NCI-H2081 (cell line): ENCODE measurements at places on chromosomes 12 and 14.

GRCh38 chr12:39764944-39765560 is 145.4 kb upstream of the ABCD2 start:
- peak; percentile 41 for DNase-seq

DNA sequence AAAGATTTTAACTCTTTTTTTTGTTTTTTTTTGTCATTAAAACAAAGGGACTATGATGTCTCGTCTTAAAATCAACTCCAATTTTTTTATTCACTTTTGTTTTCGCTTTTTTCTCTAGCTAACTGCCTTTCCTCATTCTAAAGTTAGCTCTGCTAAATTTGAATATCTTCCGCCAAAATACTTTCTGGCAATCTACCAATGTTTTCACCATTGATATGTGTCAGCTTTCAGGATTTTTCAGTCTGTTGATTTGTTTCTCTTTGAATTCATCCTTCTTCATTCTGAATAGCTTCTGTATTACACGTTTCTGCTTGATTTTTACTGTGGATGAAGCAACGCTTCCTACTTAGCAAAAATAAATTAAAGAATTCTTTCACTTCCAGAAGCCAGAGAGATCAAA is 38.7 kb upstream of the NOVA1 start:
- no peak for DNase-seq

GRCh38 chr12:123621101-123621500 is 12.4 kb downstream of the EIF2B1 start:
- no peak for DNase-seq

DNA sequence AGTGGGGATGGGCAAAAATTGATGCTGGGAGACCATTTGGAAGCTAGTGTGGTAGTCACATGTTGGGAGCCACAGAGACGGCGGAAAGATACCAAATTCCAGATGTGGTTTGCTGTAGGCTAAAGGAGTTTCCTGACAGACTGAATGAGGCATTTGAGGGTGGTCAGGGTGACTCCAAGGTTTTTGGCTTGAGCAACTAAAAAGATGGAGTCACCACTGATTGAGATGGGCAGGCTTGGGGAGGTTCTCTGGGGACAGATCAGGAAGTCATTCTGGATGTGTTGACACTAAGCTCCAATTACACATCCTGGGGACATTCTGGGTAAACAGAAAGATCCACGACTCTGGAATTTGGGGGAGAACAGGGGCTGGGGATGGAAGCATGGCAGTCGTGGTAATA is 15.5 kb upstream of the SERPINA9 start:
- no peak for DNase-seq

DNA sequence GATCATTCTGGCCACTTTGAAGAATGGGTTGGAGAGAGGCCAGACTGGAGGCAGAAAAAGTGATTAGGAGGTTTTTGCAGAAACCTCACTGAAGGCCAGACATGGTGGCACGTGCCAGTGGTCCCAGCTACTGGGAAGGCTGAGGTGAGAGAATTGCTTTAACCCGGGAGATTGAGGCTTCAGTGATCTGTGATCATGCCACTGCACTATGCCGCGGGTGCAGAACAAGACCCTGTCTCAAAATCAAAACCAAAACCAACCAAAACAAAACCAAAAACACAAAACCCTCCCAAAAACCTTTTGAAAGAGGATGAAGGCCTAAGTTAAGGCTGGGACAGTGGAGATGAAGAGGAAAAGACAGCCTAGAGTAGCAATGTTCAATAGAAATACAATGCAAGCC is 15.2 kb upstream of the CFAP54 start:
- DNase-seq: no peak

GRCh38 chr12:104958001-104958804 is at the start of gene SLC41A2:
TSS of gene SLC41A2 (minus strand) at chr12:104958290. CDS start at chr12:104928527, 29,763 bp downstream.
- DNase-seq: peak; percentile 80

DNA sequence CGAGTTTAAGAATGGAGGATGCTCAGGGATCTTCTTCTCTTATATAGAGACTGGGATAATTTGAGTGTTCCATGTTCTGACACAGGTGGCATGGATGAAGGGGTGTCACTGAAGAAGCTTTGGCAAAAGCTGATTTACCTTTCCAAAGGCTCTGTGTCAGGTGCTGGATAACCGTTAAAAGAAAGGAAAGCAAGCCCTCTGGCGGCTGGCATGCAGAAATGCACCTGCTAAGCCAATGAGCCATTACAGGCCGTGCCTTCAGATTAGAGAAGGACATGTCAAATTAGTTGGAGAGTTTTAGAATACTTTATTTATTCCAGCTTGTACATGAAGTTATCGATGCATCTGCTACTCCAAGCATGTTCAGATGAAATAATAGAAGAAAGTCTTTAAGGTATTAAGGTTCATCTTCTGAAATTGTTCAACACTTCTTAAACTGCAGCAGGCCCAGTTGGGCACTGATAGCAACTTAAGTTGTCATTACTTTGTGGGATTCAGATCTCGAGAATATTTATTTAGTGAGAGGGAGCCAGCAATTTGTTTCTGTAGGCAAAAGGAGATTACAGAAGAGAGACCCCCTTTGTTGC is 678.2 kb downstream of the NRXN3 start:
- peak; percentile 59 for DNase-seq

- peak; percentile 55 for DNase-seq
These were observed 588.2 kb downstream of the NRXN3 start for GRCh38 chr14:78758333-78758732.

- DNase-seq: no peak
These were observed 27.8 kb downstream of the CLIP1 start for GRCh38 chr12:122394626-122395194.

DNA sequence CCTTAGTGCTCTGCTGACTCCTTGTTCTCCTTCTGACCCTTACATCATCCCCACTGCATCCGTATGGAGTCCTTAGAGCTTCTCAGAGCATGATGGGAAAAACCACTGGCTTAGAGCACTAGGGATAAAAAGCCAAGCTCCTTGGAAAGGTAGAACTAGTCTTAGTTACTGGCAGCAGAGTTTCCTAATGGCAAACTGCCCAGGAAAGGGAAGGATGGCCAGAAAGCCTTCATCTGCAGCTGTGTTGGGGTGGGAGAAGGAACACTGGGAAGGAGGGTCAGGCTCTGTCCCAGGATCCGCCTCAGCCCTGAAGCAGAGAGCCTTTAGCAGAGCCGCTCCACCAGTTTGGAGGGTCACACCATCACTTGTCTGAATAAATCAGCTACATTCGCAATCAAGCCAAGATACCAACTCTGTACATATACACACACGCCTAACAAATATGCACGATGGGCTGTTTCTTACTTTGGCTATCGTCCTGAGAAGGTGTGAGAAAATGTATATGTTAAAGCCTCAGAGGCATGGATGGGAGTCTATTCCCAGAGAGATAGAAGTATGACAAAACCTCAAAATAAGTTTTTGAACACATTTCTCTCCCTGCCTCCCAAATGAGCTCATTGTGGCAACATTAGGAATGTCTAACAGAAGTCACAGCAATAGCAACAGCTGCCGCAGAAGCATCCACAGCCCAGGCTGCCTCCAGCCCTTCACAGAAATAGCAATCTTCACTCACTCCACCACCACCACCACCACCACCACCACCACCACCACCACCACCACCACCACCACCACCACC is 18.6 kb upstream of the GALNT8 start:
- no peak for DNase-seq

DNA sequence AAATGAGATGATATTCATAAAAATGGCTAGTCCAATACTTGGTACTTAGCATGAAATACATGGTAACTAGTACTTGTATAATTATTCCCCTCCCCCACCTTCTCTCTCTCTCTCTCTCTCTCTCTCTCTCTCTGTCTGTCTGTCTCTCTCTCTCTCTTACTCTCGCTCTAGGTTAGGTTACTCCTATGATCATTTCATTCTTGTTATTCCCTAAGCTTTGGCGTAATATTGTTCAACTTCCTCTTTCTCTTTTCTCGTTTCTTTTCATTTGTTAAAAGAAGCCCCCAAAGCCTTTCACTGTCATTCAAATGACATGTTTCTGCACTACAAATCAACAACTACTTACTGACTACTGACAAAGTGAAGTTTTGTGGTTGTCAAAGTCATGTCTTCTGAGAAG is 89.8 kb downstream of the GRIP1 start:
- no peak for DNase-seq

- DNase-seq: no peak
These were observed 72.7 kb upstream of the FUT8 start for GRCh38 chr14:65339866-65340265.

- no peak for DNase-seq
These were observed 230.1 kb upstream of the PLXNC1 start for GRCh38 chr12:93918262-93918661.

DNA sequence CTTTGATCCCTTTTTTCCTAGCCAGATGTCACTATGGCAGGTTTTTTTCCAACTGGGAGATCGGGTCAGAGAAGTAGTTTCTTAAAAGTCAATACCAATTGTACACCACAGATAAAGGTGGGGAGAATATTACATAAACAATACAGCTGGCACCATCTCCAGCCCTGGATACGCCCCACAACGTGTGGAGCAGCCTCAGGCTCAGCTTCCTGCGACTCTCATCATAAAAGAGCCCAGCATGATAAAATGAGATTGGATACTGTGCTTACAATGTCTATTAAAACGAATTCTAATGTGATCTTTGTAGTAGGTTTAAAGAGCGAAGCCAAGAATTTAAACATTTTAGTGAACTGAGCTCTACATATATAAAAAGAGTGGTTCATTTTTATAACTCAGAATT is 21.5 kb downstream of the EFCAB11 start:
- DNase-seq: peak; percentile 80
